ENCODE measurements at places on chromosomes 5 and 9.

- no peak for DNase-seq
Measured at GRCh38 chr9:1550636-1551035, 464.5 kb upstream of the SMARCA2 start.

- DNase-seq, result no peak
Measured at GRCh38 chr5:118466418-118466817, 521.9 kb downstream of the DTWD2 start.

DNA sequence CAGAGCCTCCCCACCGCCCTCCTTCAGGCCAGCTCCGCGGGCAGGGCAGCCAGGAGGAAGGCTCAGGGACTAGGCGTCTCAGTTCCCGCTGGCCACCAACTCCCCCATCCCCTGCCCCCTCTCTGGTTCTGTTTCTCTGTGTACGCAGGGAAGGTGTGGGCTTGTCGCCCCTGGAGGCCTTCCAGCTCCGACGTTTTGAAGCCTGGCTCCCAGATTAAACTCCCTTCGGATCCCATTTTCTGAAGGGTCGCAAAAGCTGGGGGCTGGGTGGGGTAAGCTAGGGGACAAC, 346 bp downstream of the ATOX1 start:
- DNase-seq, result no peak

GRCh38 chr5:36528588-36528987, 77.8 kb upstream of the SLC1A3 start:
- no peak for DNase-seq

DNA sequence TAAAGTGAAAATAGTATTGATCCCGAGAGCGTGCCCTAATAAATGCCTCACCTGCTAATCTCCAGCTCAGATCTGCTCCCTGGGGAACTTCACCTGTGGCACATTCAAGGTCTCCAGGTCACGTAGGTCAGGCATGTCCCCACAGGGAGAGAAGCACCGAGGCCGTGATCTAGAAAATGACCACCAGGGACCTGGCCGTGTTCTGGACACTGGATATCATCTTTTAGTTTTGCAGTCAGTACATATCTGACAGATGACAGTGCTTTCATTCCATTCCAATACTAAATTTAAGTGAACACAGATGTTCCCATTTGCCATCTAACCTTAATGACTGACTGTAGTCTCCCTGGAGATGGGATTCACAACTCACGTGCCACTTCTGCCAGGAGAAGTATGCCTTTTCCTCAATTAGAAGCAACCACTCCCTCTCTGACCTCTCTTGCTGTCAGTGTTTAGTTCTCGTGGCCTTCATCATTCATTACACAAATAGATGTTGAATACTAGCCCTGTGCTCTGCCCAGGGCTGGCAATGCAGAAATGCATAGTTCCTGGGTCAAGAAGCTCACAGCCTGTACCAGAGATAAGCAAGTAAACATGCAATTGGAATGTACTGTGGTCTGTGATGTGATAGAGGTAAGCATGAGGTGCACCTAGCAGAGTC, 276.5 kb downstream of the NTRK2 start:
- no peak for DNase-seq

- no peak for DNase-seq
Measured at GRCh38 chr9:69582544-69583297, 89.5 kb downstream of the APBA1 start.

- no peak for DNase-seq
Measured at GRCh38 chr9:38350529-38350928, 42.0 kb upstream of the ALDH1B1 start.

- no peak for DNase-seq
Measured at GRCh38 chr5:143573568-143574170, 170.2 kb upstream of the NR3C1 start.

- no peak for DNase-seq
Measured at GRCh38 chr5:142862594-142862993, 92.4 kb downstream of the ARHGAP26 start.

DNA sequence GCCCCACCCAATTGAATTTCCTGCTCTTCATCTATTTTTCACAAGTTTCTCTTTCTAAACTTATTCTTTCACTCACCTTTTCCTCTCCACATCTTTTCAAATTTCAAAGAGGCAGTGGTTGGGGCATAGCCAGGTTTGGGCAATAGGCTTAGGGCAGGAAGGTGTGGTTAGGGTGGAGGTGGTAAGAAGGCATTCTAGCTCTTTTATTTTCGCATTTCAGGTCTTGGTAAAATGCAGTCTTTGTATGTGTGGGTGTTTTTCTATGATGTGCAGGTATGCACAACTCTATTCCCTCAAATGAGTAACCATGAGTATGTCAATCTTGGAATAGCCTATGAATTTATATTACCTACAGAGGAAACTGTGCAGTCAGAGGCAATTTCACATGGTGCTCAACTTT, 129.8 kb upstream of the IFNE start:
- no peak for DNase-seq

DNA sequence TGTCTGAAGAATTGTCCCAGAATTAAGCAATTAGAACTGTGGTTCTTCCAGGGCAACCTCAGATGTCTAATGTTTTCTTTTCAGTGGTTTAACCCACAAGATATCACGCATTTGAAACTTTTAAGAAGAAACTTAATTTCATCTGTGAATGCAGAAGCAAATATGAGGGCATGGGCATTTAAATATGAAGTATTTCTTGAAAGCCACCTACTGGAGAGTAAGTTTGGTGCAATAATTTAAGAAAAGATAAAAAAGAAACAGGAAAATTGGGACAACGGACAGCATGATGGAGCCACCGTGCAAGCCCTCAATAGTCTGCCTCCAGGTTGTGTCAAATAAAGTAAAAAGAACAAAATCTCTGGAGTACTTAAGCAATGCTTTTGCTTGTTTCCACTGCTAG, 1.2 kb upstream of the CAPSL start:
- DNase-seq, result no peak

- DNase-seq, result no peak
Measured at GRCh38 chr5:73748510-73749400, 122.8 kb downstream of the ARHGEF28 start.

- no peak for DNase-seq
Measured at GRCh38 chr5:148583421-148583965, 70.8 kb downstream of the HTR4 start.

GRCh38 chr5:144913661-144914060, 743.0 kb downstream of the KCTD16 start:
- DNase-seq, result no peak

DNA sequence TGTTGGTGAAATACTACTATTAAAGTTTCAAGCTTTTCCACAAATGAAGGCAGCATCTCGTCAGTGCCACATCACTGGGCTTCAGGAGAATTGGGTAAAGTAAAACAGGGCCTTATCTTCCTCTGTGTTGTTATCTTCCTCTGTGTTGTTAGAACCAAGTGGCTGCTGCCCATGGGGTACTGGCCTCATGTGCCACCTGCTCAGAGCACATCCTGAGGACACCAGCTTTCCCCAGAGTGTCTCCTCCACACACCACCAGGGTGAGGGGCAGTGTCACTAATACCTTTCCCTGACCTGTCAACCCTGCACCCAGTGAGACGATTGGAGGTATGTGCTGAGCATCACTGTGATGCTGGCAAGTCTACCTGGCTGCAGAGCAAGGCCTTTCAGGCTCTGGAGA, 499.9 kb downstream of the SEMA5A start:
- no peak for DNase-seq

- DNase-seq, result no peak
Measured at GRCh38 chr5:173920866-173921555, 32.9 kb downstream of the CPEB4 start.

DNA sequence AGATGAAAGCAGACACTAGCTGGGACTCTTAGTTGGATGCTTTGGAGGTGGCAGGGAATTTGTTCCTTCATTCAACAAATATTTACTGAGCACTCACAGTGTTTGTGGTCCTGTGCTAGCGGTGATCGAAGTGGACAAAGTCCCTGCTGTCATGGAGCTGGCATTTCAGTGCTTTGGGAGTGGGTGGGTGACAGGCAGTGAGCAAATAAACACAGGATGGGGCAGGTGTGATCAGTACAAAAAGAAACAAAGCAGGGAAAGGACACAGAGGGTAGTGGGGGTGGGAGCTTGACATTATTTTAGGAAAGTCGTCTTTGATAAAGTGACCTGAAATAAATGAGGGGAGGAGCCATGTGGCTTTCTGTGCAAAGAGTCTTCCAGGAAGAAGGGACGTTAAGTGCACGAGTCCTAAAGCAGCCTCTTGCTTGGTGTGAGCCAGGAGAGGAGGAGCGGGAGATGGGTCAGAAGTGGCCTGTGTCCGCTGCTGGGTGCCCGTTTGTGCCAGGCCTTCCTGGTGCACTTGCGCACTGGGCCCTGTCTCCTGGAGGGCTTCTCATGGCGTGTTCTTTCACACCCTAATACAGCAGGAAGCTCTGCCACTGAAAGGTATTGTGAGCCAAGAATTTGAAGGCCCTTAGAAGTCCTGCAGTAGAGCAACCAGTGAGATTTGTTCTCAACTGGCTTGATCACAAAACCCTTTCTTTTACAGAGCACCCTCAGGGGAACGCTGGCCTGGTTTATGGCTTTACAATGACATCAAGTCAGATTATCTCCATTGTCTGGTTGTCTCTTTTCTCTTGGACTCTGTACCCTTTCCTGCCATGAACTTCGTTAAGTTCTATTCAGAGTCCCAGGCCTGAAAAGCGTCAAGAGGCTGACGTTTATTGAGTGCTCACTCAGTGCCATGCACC, 14.8 kb downstream of the NDST1 start:
- no peak for DNase-seq

DNA sequence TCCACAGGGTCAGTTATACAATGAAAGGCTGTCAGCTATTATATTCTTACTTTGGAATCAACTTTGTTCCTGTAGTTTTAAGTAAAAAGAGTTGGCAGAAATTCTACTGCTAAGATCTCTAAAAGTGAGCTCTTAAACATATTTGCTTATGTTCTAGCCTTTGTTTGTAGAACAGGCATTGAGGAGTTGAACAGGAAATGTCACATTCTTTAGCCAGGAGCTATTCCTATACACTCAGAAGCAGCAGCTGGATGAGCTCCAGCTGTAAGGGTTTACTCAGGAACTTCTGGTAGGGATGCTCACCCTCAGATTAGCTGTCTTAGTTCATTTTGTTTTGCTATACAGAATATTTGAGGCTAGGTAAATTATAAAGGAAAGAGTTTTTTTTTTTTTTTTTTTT, 22.4 kb upstream of the SPINK14 start:
- DNase-seq, result no peak

DNA sequence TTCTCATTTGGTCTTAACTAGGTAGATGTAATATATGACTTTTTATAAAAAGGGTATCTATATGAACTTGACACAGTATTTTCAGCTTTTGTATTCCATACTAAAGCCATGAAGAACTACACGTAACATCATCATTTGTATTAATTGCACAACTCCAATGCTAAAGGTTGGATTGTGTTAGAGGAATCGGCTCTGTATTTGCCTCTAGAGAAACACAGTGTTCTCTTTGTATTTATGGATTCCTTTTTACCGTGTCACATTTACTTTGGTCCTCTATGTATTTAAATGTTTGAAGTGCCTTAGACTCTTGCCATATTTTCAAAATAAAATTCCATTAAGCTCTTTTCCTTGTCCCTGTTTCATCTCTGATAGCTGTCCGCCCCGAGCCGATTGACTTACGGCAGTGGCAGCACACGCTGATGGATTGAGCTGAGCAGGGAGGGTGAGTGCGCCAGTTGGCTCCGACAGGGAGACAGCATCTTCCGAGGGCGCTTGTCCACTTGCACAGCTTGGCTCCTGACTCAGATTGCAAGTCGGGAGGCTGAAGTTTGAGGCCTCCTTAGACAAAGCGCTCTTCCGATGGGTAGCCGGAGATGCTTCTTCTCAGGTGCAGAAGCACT, 95.6 kb upstream of the DMRT1 start:
- no peak for DNase-seq

DNA sequence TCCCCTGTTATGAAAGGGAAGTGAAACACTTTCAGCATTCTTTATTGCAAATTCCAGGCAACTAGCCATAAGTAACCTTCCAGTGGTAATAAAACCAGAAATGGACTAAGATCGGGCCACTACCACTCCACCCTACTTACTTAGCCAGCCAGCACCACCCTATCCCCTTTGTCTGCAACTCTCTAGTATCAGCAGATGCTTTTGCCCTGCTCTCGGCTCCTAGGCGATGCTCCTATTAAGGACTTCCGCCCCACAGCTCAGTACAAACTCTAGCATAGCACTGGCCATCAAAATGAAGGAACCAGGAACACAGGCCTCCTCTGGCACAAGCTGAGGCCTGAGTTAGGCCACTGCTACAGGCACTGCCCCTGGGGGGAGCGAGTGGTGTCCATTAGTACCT, 81.2 kb downstream of the GLDC start:
- no peak for DNase-seq

DNA sequence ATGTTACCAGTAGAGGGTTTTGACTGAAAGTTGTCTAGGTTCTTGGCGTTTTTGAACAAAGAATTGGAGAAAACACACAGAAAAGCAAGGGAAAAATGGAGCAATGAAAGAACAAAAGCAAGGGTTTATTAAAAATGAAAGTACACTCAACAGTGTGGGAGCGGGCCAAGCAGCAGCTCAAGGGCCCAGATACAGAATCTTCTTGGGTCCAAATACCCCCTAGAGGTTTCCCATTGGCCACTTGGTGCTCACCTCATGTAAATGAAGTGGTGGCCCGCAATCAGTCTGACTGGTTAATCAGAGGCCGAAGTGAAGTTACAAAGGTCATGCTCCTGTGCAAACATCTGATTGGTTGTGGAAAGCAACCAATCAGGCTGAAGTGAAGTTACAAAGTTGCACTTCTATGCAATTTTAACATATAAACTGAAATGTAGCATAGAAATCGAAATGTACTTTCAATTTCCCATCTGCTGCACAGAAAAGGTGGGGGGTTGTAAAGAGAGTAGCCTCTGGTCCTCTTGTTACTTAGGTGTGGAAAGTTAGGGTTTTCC, 1.9 kb upstream of the GM2A start:
- no peak for DNase-seq

DNA sequence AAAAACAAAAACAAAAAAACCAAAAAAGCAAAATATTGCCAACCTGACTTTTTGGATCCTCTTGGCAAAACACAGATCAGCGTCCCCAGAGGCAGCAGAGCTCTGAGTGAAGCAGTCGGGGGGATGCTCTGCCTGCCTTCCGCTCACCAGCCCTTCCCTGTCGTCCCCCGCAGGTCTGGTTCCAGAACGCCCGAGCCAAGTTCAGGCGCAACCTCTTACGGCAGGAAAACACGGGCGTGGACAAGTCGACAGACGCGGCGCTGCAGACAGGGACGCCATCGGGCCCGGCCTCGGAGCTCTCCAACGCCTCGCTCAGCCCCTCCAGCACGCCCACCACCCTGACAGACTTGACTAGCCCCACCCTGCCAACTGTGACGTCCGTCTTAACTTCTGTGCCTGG, 20.7 kb downstream of the LHX2 start:
- no peak for DNase-seq

- DNase-seq, result no peak
Measured at GRCh38 chr5:179115845-179116524, 55.8 kb downstream of the ZNF354C start.

GRCh38 chr9:100087218-100087617, 11.6 kb downstream of the ERP44 start:
- DNase-seq, result no peak

- no peak for DNase-seq
Measured at GRCh38 chr5:76351577-76351976, 51.5 kb upstream of the IQGAP2 start.

GRCh38 chr9:119794836-119795235, 425.6 kb upstream of the BRINP1 start:
- DNase-seq, result no peak

- DNase-seq, result no peak
Measured at GRCh38 chr5:145976431-145977155, 40.2 kb downstream of the SH3RF2 start.

- no peak for DNase-seq
Measured at GRCh38 chr5:73892806-73893205, 266.8 kb downstream of the ARHGEF28 start.

Measured in stimulated activated CD4-positive, alpha-beta T cell treated with anti-CD3 and anti-CD28 coated beads, Interleukin-1b, Interleukin-23, amount 100 ng/mL, for 1 hour (primary cell).